Ovary (tissue), 10 donors: ENCODE measurements at places on chromosomes 16 and 17. TPM values are rescaled to one million over a fixed set of nuclear protein-coding genes. Genes with fewer than 3 reads are reported as not detected.

DNA sequence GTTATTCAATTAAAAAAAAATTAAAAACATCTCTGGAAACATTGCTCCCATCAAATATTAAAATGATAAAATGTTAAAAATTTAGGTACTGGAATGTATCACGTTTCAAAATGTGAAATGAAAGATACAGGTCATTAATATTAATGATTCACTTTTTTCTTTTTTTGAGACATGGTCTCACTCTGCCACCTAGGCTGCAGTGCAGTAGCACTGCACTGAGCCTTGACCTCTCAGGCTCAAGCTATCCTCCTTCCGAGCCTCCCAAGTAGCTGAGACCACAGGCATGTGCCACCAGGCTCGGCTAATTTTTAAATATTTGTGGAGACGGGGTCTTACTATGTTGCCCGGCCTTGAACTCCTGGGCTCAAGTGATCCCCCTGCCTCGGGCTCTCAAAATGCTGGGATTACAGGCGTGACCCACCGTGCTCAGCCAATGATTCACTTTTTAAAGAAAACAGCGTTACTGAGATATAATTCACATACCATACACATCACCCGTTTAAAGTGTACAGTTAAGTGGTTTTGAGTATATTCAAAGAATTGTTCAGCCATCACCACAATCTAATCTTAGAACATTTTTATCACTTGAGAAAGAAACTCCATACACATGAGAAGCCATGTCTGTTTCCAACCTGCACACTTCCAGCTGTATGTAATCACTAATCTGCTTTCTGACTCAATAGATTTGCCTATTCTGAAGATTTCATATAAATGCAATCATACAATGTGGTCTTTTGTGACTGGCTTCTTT is 19.1 kb upstream of the NETO2 start:
- DNase-seq = no peak

- no peak for DNase-seq
Measured at GRCh38 chr17:28258347-28258887, 60.6 kb upstream of the TMEM97 start.

GRCh38 chr17:59530531-59530930 is 34.9 kb upstream of the DHX40 start:
- DNase-seq = no peak

Gene RNF222
- not detected for total RNA-seq

Gene B3GNT9
- 27.6 TPM for total RNA-seq

DNA sequence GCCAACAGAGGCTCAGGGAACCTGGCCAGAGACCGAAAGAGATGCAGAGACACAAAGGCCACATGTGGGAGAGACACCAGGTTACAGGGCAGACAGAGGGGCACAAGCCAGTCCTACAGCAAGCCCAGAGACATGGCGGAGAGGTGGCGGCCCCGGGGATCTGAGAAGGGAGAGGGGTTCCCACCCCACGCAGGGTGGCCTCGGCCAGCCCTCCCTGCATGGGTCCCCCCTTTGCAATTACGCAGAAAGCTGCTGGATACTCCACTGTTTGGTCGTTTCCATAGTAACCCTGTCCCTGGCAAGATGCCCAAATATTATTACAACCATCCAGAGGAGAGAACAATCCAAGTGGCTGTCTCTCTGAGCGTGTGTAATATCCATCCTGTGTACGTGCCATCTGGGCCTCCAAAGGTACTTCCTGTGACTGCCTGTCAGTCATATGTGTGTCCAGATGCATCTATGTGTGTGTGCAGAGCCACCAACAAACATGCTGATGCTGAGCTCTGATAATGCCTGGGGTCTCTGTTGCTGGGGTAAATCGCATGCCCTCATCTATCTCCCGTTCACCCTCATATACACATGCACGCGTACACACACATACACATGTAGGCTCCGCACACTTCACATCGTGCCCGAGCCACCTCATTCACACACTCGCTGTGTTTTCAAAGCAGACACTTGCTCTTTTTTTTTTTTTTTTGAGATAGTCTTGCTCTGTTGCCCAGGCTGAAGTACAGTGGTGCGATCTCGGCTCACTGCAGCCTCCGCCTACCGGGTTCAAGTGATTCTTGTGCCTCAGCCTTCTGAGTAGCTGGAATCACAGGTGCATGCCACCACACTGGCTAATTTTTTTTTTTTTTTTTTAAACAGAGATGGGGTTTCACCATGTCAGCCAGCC is 5.5 kb downstream of the PCGF2 start:
- DNase-seq = peak; percentile 74

GRCh38 chr16:19997734-19998133 is 76.0 kb downstream of the GPR139 start:
- DNase-seq = no peak

DNA sequence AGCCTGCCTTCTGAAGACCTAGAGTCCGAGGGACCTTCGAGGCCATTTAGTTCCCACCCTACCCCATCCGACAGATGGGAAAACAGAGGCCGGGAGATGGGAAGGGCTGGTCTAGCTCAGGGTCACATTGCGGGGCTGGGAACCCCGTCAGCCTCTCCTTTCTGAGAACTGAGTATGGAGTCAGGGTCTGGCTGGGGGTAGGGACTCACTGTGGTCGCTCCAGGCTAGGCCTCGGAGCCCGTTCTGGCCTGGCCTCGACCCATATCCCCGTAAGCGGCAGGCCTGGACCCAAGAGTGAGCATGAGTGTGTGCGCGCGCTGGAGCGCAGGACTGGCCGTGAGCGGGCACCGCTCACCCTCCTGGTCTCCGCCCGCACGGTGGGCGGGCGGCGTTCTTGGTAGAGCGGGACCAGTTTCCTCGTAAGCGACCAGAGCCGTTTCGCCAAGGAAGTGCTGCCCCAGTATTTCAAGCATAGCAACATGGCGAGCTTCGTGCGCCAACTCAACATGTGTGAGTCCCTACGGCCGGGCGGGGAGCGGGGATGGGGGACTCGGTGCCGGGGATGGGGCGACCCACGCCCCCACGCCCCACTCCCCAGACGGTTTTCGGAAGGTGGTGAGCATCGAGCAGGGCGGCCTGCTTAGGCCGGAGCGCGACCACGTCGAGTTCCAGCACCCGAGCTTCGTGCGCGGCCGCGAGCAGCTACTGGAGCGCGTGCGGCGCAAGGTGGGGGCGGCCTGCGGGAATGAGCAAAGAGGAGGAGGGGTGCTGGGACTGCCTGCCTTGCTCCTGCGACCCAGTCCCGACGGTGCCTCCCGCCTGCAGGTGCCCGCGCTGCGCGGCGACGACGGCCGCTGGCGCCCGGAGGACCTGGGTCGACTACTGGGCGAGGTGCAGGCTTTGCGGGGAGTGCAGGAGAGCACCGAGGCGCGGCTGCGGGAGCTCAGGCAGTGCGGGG is 855 bp downstream of the HSF4 start:
- no peak for DNase-seq

DNA sequence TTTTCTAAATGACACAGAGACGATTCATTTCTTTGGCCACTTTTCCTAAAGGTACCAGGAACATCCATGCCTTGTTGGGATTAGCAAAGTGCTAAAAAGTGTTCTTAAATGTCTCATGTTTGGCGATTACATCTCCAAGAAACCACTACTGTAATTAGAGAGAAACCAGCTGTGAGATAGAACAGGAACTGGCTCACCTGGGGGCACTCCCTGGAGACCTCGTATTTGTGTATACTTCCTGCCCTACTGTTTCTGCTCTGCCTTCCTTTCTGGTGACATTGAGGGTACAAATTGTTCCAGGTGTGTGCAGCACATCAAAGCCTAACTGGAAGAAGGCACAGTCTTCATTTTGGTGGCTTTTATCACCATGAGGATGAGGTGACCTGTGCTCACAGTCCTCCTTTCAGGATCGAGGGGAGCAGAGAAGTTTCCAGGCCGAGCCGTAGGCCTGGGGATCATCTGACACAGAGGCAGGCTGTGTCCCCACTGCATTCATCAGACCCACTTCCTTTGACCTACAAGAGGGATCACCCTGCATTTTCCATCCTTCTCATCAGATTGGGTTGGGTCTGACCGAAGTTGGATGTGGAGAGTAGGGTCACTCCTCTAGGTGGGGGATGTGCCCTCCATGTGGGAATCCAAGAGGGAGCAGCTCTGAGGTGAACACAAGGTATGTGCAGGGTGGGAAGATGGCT is 23.7 kb downstream of the CCL4 start:
- no peak for DNase-seq

DNA sequence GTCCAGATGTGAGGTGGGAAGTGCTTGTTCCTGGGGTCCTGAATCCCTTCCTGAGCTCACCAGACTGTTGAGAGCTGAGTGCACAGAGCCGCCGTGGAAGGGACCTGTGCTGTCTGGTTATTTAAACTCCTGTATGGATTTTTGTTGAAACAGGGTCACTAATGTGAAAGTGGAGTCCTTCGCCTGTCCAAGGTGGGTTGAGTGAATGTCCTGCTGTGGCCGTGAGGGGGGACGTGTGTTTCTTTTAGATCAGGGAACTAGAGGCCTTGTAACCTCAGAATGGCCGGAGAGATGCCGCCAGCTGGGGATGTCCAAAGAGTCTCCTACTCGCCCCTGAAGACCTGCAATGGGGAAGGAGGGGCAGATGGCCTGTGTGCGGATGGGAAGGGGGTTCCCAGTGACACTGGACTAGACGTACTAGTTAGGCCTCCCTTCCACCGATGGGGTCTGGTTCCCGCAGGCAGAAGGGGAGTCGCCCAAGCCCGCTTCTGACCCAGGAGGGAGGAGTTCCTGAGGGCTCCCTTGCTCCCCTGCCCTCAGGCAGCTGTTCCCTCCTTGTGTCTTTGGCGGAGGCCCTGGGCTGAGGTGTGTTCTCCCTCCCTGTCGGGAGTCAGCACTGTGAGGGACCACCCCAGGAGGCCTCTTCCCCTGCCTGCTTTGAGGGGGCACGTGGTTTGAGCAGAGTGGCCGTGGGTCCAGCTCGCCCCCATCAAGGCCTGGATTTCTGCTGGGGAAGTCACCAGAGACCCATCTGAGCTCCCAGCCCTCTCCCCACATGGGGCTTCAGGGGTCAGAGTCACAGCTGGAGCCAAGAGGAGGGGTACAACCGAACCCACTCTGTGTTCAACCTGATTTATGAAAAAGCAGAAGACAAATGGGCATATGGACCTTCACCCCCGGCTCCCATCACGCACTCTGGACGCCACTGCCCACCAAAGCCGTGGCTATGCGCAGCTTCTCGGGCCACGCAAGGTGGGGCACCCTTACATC is 30.9 kb downstream of the OR1D5 start:
- DNase-seq = no peak

Gene VAT1L
- total RNA-seq = 0.56 TPM

DNA sequence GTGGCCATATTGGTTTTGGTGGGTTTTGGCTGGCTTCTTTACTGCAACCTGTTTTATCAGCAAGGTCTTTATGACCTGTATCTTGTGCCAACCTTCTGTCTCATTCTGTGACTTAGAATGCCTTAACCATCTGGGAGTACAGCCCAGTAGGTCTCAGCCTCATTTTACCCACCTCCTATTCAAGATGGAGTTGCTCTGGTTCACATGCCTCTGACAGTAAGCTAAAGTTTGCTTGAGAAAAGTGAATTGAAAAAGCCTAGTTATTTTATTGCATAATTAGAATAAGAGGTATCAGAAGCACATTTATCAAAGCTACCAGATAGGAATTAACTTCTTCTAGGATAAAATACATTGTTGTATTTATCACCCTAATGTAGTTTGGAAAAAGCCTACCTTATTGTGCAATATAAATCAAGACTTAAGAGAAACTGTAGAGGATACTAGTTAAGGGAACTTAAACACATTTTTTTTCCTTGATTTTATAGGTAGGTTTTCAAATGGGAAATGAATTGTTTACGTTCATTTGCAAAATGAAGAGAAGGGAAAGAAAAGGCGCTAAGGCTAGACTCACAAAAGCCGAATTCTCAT is 202.3 kb upstream of the KCNJ16 start:
- DNase-seq = no peak

DNA sequence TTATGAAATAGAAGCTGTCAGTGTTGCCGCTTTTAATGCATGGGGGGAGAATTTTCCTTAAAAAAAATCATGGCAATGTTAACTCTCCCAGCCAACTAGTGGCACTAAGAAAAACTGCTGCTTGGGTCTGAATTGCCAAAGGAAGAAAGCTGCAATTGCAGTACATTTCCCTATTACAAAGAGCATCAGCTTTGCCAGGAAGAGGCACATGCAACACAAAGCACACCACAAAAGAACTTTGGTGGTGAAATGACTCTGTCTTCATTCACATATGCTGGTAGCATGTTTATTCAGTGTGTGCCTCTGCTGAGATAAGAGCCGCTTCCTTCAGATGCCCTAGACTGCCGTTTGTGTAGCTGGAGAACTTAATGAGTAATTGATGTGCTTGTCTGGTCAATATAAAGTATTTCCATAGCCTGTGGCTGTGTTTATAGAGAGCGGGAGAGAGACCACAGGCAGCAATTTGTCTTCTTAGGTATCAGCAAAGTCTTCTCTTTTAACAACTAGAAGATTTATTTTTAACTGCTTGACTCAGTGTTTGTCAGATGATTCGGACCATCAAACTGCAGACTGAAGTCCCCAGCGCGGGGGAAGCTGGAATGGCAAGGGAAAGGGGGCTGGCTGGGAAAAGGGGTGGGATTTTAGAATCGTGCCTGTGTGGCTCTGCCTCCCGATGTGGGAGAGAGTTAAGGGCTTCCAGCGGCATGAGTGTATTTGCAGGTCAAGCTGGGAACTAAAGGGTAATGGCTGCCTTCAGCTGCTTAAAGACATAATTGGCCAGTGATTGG is 115.1 kb downstream of the MRTFB start:
- no peak for DNase-seq

Gene ROGDI
- 31.9 TPM for total RNA-seq

Gene CLEC3A
- total RNA-seq = not detected

DNA sequence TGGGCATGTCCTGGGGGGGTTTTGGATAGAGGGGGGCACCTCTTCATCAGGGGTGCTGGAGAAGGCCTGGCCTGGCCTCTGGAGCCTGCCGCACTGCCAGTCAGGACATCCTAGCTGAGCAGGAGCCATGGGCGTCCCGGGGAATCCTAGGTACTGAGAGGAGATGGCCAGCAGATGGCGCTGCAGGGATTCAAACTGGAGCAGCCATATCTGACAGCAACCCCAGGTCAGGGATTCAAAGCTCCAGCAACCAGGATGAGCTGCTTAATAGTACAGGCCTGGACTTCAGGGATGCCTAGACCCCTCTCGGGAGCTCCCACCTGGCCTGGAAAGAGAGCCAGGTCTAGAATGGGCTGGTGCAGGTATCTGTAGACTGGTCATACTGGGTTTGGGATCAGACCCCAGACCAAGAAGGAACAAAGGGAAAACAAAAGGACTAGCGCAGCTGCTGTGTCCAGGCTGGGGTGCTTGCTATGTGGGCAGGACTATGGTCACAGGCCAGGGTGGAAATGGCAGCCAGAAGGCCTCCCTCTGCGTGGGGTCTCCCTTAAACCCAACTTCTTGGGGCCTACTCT is 306.9 kb upstream of the RBFOX1 start:
- DNase-seq = peak; percentile 73

DNA sequence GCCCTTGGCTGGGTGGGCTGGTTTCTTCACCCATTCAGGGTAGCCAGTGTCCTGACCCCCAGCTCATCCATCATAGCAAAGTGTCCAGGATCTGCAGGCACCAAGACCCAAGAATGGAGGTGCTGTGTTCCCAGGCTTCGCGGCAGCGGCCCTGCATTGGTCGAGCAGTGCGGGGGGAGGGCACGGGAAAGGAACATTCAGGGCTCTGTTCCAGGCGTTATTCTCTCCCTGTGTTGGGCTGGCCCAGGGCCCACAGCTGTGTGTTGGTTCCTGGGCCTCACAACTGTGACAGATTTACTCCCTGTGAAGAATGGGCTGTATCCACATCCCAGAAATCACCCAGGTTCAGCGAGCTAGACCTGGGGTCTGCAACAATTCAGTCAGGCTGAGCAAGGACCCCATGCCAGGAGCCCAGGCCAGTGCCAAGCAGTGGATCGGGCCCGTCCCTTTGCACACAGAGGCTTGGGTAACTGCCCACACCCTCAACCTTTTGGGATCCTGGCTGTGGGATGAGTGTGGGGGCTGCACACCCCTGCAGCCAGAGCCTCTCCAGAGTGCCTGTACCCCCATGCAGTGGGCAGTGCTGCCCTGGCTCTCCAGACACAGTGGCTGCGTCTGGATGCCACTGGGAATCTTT is 10.0 kb downstream of the GPT2 start:
- DNase-seq = peak; percentile 23
